Activated T-cell treated with anti-CD3 and anti-CD28 coated beads, Interleukin-2, amount 50 U/mL, for 48 hours (primary cell): ENCODE measurements at places on chromosomes 5 and 9.

- no peak for DNase-seq
These were observed 203.8 kb upstream of the PIK3R1 start for GRCh38 chr5:68011801-68012200.

DNA sequence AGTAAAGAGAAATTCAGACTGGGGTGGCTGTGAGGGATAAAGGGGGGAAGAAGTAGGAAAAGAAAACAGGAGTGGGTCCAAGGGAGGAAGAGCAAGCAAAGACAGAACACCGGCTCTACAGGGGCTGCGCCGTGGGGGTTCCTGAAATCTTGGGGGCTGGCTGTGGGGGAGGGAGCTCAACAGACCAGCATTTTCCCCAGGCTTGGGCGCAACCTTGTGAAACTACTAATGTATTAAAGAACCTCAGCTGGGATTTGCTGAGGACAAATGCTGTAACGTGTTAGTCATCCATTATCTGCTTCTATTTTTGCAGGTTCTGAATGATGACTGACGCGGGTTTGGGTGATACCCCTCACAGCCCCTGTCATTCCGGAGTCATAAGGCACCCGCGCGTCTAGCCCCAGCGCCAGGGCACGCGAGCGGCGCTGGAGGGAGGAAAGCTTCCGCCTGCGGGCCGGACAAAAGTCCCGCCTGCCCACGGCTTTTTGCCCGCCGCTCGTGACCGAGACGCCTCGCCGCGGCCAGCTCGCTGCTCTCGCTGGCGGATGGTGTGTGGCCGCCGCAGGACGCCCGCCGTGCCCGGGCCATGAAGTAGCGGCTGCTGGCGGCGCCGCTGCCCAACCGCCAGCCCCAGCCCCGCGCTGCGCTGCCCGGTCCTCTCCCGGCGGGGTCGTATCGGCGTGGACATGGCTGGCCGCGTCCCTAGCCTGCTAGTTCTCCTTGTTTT lies 110.6 kb downstream of the PAM start:
- DNase-seq, result peak; percentile 64

DNA sequence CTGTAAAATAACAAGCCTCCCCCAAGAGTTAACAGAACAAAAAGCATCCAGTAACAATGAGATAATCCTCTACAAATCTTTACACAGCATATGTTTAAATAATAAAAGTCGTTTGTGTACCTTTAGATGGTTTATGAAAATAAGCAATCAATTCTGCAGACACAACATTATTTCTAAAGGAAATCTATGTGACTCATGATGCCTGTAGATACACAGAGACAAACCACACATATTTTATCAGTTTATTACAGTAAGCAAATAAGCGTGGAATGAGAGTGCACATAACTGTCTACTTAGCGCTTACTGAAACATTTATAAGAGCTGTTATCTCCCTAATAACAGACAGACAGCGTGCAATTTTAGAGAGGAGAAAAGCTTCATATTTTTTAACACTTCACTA lies 243.6 kb downstream of the AP3B1 start:
- no peak for DNase-seq

DNA sequence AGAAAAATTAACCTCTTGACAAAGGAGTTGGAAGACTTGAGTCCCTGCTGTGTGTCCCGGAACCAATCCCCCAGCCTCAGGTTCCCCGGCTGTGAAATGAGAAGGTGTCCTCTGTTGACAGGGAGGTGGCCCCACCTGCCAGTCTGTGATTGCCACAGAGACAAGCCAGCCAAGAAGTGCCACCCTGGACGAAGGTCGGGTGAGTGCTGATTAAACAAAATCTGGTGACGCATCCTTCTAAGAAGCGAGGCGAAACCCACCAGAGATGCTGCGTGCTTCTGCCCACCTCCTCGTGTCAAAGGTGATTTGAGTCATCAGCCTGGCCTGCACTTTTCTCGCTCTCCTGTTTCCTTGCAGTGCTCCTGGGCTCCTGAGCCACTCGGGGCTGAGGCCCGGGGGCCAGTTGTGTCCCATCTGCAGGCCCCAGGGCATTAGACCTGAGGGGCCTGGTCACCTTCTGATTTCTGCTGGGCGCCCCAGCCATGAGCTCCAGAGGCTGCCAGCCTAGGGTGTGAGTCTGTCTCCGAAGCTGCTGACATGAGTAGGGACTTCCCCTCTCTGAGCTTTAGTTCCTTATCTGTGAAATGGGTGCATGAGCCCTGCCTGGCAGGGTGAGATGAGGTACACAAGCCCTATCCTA lies 28.7 kb downstream of the NEK6 start:
- peak; percentile 85 for DNase-seq

- peak; percentile 4 for DNase-seq
These were observed 31.4 kb upstream of the LPCAT1 start for GRCh38 chr5:1555011-1555807.

- DNase-seq, result no peak
These were observed 2272.7 kb upstream of the WWC1 start for GRCh38 chr5:166018716-166019115.

- DNase-seq, result no peak
These were observed 802 bp downstream of the CCDC107 start for GRCh38 chr9:35658968-35659220.

- DNase-seq, result no peak
These were observed 104.0 kb upstream of the POU5F2 start for GRCh38 chr5:93845376-93845775.

DNA sequence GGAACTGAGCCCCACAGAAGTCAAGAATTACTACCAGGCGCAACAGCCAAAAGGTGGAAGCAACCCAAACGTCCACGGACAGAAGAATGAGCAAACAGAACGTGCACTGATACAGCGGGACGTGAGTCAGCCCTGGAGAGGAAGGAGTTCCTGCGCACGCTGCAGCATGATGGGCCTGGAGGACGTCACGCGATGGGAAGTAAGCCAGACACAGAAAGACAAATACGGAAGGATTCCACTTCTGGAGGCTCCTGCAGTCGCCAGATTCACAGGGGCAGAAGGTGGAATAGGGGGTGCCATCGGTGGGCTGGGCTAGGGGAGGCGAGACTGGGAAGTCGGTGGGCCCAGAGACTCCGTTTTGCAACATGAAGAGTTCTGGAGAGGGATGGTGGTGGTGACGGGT lies 80.3 kb upstream of the PHYKPL start:
- no peak for DNase-seq

- DNase-seq, result no peak
These were observed 55.7 kb upstream of the DPYSL3 start for GRCh38 chr5:147565524-147565923.

GRCh38 chr9:89609426-89610006 lies 4.7 kb downstream of the GADD45G start:
- no peak for DNase-seq

DNA sequence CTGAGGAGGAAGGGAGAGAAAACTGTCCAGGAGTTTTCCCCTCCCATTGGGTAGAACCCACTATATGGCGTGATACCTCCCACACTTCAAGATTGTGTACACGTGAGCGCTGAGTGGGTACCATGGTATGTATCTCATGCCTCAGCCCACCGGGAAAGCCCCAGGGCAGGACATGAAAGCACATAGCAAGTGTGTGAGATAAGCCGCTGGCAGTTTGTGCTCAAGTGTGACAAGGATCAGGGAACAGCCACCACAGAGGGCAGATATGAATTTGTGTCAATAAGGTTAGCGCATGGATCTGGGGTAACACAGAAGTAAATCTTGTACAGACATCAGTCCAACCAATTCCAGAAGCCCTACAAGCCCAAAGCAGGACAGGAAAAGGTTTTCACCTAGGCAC lies 42.6 kb upstream of the NAA35 start:
- DNase-seq, result no peak

- no peak for DNase-seq
These were observed 12.3 kb downstream of the PHF19 start for GRCh38 chr9:120864719-120865118.

GRCh38 chr9:107700847-107701246 lies 211.3 kb upstream of the KLF4 start:
- DNase-seq, result no peak

- no peak for DNase-seq
These were observed 550.0 kb upstream of the TUSC1 start for GRCh38 chr9:26228273-26228672.

DNA sequence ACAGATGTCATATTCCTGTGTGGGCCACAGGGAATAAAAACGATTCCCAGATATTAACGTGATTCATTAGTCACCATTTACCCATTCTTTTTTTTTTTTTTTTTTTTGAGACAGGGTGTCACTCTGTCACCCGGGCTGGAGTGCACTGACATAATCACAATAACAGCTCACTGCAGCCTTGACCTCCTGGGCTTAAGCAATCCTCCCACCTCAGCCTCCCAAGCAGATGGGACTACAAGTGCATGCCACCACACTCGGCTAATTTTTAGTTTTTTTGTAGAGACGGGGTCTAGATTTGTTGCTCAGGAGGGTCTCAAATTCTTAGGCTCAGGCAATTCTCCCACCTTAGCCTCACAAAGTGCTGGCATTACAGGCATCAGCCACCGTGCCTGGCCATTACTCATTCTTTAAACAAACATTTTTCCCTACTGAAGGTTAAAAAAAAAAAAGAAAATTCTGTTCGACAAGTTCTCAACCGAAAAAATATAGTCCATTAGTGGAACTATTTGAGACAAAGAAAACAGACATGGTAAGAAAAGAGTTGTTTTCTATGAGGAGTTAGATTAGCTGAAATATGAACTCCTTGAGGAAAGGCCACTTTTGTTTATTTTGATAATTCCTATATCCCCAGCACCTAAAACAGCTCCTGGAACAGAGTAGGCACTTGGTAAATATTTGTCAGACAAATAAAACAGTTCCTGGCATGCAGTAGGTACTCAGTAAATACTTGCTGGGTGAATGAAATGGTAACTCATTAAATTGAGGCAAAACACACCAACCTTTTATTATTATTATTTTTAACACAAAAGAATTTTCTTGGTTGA lies 32.1 kb upstream of the PDCL start:
- DNase-seq, result no peak

GRCh38 chr9:31137176-31138160 lies 1247.0 kb upstream of the ACO1 start:
- no peak for DNase-seq

- no peak for DNase-seq
These were observed 2.6 kb upstream of the GABRB2 start for GRCh38 chr5:161549106-161549505.

DNA sequence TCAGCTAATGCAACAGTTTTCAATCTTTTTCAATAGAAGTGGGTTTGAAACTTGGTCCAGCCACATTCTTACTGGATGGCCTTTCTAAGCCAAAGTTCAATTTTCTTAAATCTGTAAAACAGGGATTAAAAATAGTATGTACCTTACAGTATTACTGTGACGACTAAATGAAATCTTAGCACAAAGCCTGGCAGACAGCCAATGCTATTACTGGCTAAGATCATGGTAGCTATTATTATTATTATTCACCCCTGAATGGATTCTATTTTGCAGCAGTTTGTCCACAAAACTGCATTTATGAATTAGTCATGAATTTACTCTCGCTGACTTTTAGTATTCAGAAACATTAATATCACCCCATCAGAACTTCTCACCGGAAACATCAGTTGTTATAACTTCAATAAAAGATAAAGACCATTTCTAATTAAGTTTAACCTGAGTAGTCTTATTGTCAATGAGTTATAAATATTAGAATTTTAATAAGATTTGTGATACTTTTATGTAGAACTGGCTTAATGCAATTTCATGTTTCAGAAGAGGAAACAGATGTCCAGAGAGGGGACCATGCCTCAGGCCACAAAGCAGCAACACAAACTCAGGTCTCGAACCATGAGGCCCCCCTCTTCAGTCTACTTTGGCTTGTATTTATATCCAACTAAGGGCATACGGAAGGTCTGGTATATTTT lies 468.2 kb downstream of the ARHGEF28 start:
- DNase-seq, result no peak

DNA sequence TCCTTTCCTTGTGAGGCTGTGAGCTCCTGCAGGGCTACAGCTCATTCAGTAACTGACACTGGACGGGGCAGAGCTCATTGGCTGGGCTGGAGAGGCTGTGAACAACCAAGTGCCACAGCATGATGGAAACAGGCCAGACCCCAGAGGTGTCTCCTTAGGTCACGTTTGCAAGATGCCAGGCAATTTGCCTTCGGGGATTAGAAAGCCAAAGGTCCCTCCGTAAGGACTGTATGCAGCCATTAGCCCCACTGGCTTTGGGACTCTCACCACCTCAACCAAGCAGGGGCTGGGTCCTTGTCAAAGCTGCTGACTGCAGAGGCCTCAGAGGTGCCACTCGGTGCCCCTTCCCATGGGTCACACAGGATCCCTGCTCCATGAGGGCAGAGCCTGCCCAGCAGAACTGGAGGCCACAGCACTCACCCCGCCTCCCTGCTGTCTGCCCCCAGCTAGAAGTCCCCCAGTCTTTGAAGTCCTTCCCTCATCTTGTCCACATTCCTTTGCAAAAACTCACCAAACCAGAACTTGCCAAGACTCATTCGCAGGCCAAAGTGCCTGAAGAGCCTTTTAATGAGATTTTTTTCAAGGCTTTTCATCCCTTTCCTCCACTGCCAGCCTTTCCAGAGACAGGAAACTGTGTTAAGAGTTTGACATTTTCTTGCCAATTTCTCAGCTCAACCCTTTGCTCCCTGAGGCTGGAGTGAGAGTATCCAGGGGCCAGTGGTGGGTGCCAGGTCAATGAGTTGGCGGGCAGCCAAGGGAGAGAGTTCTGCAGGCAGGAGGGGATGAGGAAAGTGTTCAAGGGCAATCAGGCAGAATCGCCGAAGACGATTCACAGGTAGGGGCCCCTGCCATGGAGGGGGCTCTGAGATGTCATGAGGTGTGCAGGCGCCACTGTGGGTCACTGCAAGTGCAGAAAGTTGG lies 39.7 kb upstream of the SLC25A51 start:
- no peak for DNase-seq

- no peak for DNase-seq
These were observed 58.8 kb upstream of the ERCC6L2 start for GRCh38 chr9:95816716-95817115.

DNA sequence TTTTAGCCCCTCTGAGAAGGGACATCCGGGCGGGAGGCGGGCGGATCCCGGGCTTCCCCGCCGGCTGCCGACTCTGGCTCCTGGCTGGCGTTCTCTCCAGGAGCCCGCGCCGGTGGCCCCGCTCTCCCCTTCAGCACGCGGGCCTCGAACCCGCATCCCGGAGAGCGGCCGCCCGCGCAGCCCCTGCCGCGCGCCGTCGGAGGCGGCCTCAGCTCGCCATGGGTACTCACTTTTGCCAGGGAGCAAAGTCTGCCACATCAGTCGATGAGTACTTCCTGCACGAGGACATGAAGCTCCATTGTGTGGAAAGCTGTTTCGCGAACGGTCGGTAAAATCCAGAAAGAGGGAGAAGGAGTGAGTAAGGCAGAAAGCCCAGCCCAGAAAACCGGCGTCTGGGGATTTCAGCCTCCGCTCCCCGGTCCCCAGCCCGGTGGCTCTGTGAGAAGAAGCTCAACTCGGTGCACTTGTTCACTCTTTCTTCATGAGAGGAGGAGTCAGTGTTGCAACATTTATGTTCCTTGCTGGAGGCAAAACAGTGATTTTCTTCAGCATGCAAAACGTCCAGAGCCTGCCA lies at the start of gene PRLR:
Gene PRLR (minus strand): TSS at position 450 of the 574 bp plus-strand sequence. CDS start 140,867 bp downstream, outside the sequence.
- DNase-seq, result no peak

GRCh38 chr9:117414220-117414905 lies 494 bp downstream of the ASTN2 start:
- DNase-seq, result peak; percentile 22

- DNase-seq, result no peak
These were observed 13.2 kb downstream of the NDUFS6 start for GRCh38 chr5:1814183-1815020.

GRCh38 chr5:54062958-54063357 lies 247.4 kb downstream of the ARL15 start:
- DNase-seq, result no peak

GRCh38 chr9:27059907-27060306 lies 49.1 kb upstream of the TEK start:
- DNase-seq, result no peak

- DNase-seq, result no peak
These were observed 77.0 kb downstream of the ZCCHC7 start for GRCh38 chr9:37197158-37198038.
